T-helper 17 cell (primary cell): ENCODE measurements at places on chromosomes 5 and 9.
A peak's percentile ranks its signal among the peaks of the same experiment; 100 is the strongest.

DNA sequence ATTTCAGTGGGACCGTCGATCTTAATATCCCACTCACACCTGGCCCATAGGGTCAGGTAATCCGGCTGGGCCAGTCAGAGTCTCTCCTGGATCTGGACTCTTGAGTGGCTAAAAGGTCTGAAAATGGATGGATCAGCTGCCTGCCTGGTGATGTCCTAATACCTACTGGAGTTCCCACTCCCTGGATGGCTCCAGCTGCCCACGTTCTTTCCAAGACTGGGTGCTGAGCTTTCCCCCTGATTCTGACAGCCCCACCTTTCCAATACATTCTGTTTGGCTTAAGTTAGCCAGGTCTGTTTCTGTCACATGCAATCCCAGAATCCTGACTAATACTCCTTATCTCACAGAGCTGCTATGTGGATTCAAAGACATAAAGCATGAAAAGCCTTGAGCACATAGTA lies 10.2 kb downstream of the SH3PXD2B start:
- no peak for DNase-seq
- H3K4me3 ChIP-seq, result no peak overlapping the region
- H3K36me3 ChIP-seq, result peaks cover 3% of the 10 kb centered on the region

GRCh38 chr5:15579193-15579990 lies 79.4 kb downstream of the FBXL7 start:
- H3K4me3 ChIP-seq, result no peak overlapping the region
- H3K4me1 ChIP-seq, result no peaks in the 10 kb centered on the region
- no peak overlapping the region for H3K27ac ChIP-seq
- H3K27me3 ChIP-seq, result no peaks in the 10 kb centered on the region
- no peaks in the 10 kb centered on the region for H3K36me3 ChIP-seq

GRCh38 chr9:89642789-89643188 lies 38.0 kb downstream of the GADD45G start:
- H3K4me1 ChIP-seq, result no peaks in the 10 kb centered on the region
- peaks cover 10% of the 10 kb centered on the region for H3K27me3 ChIP-seq
- no peak for DNase-seq
- H3K4me3 ChIP-seq, result no peak overlapping the region

- no peaks in the 10 kb centered on the region for H3K4me1 ChIP-seq
- no peaks in the 10 kb centered on the region for H3K27me3 ChIP-seq
Observed at GRCh38 chr5:173831196-173831914, 56.8 kb upstream of the CPEB4 start.

GRCh38 chr9:75798505-75798904 lies 92.0 kb upstream of the PCSK5 start:
- no peak overlapping the region for H3K4me3 ChIP-seq
- no peak overlapping the region for H3K27ac ChIP-seq
- H3K27me3 ChIP-seq, result peaks cover 30% of the 10 kb centered on the region

DNA sequence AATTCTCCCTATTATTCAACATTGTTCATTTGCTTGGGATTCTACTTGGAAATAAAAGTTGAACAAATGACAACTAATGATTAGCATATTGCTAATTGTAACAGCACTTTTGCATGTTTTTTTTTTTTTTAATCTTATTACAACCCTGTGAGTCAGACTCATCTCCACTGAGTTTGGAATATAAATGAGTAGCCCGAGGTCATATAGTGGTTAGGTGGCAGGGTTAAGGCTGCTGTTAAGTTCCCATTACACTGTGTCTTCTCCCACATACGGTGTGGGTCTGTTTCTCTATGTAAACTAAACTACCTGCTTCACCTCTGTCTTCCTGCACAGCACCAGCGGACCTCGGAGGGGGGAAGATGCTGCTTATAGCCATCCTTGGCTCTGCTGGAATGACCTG lies 92.4 kb downstream of the EQTN start:
- no peak overlapping the region for H3K27ac ChIP-seq
- H3K4me1 ChIP-seq, result no peaks in the 10 kb centered on the region
- DNase-seq, result no peak
- H3K27me3 ChIP-seq, result peaks cover 27% of the 10 kb centered on the region
- H3K4me3 ChIP-seq, result no peak overlapping the region

DNA sequence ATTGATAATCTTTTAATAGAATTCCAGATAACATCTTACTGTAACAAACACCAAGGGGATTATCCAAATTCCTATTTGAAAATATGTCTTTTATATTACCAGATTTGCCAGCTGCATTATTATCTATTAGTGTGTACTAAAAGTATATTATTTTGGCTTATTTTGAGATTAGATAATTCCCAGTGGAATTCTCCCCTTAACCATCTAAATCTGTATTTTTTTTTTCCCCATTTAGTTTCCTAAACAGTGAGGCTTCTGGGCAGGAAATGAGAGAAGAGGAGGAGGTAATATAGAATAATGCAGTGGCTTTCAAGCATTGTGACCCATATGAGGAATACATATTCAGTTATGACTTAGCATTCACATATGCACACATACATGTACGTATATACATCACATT lies 53.5 kb upstream of the ABL1 start:
- no peak for DNase-seq
- peaks cover 4% of the 10 kb centered on the region for H3K36me3 ChIP-seq
- peaks cover 31% of the 10 kb centered on the region for H3K4me1 ChIP-seq
- H3K27me3 ChIP-seq, result no peaks in the 10 kb centered on the region
- peak overlapping the region; percentile 2 for H3K27ac ChIP-seq

- H3K4me3 ChIP-seq, result no peak overlapping the region
- H3K4me1 ChIP-seq, result no peaks in the 10 kb centered on the region
- H3K27me3 ChIP-seq, result peaks cover 12% of the 10 kb centered on the region
- no peak overlapping the region for H3K27ac ChIP-seq
- no peak for DNase-seq
- H3K36me3 ChIP-seq, result no peaks in the 10 kb centered on the region
Observed at GRCh38 chr9:135700525-135700924, 1.2 kb upstream of the SOHLH1 start.

DNA sequence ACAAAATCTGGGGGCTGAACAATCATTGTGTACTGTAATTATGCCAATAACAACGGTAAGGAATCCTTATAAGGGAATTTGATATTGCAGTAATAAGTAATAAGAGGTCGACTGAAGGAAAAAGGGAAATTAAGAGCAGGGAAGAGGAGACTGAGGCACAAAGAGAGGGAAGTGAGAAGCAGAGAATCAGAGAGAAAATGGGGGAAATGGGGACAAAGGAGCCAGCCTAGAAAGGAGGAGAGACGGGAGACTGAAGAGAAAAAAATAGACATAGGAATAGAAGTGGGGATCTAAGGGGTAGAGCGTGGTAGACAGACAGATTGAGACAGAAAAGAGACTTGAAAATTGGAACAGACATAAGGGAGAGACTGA lies 518 bp upstream of the ZNF300 start:
- no peak overlapping the region for H3K27ac ChIP-seq
- H3K36me3 ChIP-seq, result peaks cover 11% of the 10 kb centered on the region
- peak overlapping the region; percentile 69 for H3K4me3 ChIP-seq
- no peaks in the 10 kb centered on the region for H3K4me1 ChIP-seq

- H3K36me3 ChIP-seq, result no peaks in the 10 kb centered on the region
- H3K27me3 ChIP-seq, result no peaks in the 10 kb centered on the region
- no peak overlapping the region for H3K27ac ChIP-seq
- no peaks in the 10 kb centered on the region for H3K4me1 ChIP-seq
- H3K4me3 ChIP-seq, result no peak overlapping the region
- DNase-seq, result no peak
Observed at GRCh38 chr9:117622347-117622746, 81.9 kb upstream of the TLR4 start.

DNA sequence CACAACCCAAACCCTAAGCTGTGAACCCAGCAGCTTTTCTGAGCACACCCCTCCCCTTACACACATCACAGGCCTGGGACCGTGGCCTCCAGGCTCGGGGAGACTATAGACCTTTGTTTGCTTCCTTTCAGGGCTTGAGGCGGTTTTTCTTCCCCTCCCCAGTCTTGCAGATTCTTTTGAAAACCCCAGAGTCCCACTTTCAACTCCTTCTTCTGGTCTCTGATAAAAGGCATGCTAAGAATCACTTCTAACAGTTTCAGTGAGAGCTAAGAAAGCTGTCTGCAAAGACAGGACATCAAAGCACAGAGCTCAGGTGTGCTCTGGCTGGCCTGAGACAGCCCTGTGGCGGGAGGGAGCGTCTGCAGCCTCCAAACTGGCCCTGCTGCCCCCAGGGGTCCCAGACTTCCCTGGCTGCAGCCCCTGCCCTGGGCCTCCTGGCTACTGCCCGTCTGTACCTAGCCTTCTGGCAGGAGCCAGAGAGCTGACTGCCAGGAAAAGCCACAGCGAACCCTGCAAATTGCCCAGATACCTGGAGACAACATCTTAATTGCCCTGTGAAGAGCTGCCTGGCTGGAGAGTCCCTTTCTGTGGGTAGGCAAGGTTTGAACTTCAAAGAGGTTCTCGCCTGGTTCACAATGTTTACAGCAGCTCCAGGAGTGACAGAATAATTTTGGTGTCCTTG lies 138.9 kb downstream of the GADD45G start:
- no peaks in the 10 kb centered on the region for H3K27me3 ChIP-seq
- DNase-seq, result peak; percentile 30
- H3K4me1 ChIP-seq, result peaks cover 71% of the 10 kb centered on the region
- H3K4me3 ChIP-seq, result peak overlapping the region; percentile 87

DNA sequence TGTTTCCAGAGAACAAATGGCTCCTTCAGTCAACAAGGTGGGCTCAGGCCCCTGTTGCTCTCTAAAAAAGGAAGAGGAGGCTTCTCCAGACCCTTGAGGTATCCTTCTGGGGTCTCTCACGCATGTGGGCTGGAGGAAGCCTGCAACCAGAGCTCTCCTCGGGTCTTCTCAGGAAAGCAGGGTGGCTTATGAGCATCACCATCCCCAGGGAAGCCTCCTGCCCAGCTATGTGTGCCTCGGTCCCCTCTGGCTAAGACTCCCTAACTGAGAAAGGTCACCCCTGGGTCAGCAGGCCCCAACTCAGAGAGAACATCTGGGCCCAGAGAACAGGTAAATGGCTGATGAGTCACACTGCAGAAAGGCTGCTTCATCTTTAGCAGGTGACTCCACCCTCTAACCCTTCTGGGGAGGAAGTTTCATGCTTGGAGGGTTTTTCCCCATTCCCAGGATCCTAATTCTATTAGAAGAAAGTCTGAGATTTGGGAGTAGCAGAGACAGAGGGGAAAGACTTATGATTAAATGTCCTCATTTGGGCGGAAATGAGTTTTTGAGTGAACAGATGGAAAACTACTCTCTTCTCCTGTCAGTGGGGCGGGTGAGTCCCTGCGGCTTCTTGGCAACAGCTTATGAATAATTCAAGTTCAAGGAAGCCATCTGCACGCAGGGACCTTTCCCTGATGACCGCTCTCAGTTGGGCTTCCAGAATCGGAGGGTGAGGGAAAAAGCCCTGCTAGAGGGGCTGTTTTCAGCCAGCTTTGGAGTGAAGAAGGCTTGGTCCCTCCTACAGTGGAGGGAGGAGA lies 41.9 kb downstream of the TGFBI start:
- no peaks in the 10 kb centered on the region for H3K4me1 ChIP-seq
- no peak overlapping the region for H3K4me3 ChIP-seq
- no peaks in the 10 kb centered on the region for H3K36me3 ChIP-seq
- no peak for DNase-seq
- no peak overlapping the region for H3K27ac ChIP-seq

DNA sequence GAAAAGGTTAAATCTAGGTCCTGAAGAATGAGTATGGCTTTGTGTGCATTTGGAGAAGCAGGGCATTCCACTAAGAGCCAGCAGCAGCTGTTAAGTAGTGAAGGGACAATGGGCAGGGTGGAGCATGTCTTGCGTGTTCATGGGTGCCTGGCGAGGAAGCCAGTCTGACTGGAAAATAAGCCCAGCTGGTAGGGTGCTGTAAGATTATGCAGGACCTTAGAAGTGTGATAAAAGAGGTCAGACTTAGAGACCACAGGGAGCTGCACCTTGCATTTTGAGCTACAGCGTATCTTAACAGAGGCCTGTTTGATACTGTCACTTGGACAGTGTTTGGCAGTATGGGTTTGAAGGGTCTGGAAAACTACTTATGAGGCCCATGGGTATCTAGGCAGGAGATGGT lies 131.7 kb upstream of the ELL2 start:
- no peaks in the 10 kb centered on the region for H3K36me3 ChIP-seq
- DNase-seq, result no peak
- H3K4me1 ChIP-seq, result no peaks in the 10 kb centered on the region
- no peak overlapping the region for H3K27ac ChIP-seq
- no peaks in the 10 kb centered on the region for H3K27me3 ChIP-seq

DNA sequence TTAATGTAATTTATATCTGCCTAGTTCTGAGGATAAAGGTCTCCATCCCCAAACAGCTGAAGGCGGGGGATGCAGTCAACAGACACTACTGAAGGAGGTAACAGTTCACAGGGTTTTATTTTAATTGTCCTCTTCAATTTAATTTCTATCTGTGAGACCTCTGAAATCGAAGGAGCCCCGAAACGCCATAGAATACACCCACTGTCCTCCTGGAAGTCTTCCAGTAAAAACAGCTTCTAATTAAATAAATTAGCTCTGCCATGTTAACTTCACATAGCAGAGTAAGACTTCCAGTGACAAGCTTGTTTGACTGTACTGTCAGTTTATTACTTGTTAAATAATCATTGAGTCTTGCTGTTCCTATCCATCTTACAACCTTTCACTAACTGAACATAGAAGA lies 193.5 kb downstream of the SEC61B start:
- no peaks in the 10 kb centered on the region for H3K36me3 ChIP-seq
- peaks cover 2% of the 10 kb centered on the region for H3K4me1 ChIP-seq
- H3K4me3 ChIP-seq, result no peak overlapping the region
- H3K27me3 ChIP-seq, result peaks cover 32% of the 10 kb centered on the region
- DNase-seq, result no peak
- no peak overlapping the region for H3K27ac ChIP-seq

- H3K27ac ChIP-seq, result no peak overlapping the region
- H3K4me1 ChIP-seq, result peaks cover 5% of the 10 kb centered on the region
- peak overlapping the region; percentile 25 for H3K4me3 ChIP-seq
- no peak for DNase-seq
Observed at GRCh38 chr9:129524582-129525270, 96.2 kb downstream of the C9orf50 start.

- H3K4me1 ChIP-seq, result peaks cover 7% of the 10 kb centered on the region
- DNase-seq, result no peak
- H3K27ac ChIP-seq, result no peak overlapping the region
- H3K36me3 ChIP-seq, result no peaks in the 10 kb centered on the region
- no peak overlapping the region for H3K4me3 ChIP-seq
- H3K27me3 ChIP-seq, result no peaks in the 10 kb centered on the region
Observed at GRCh38 chr9:131349522-131349880, 44.4 kb upstream of the PRRC2B start.

GRCh38 chr5:111454776-111455175 lies 57.6 kb downstream of the STARD4 start:
- no peak overlapping the region for H3K27ac ChIP-seq
- H3K27me3 ChIP-seq, result no peaks in the 10 kb centered on the region
- DNase-seq, result no peak
- no peak overlapping the region for H3K4me3 ChIP-seq
- H3K36me3 ChIP-seq, result peaks cover 9% of the 10 kb centered on the region
- H3K4me1 ChIP-seq, result peaks cover 18% of the 10 kb centered on the region
